ENCODE measurements at places on chromosomes 3 and 15.

- DNase-seq: no peak
Measured at GRCh38 chr3:7254251-7254650, 393.3 kb downstream of the GRM7 start.

GRCh38 chr3:70276901-70277300, 35.5 kb downstream of the MDFIC2 start:
- DNase-seq: no peak

- no peak for DNase-seq
Measured at GRCh38 chr3:105821433-105821832, 47.4 kb downstream of the CBLB start.

GRCh38 chr3:56154297-56154696, 314.0 kb downstream of the ERC2 start:
- DNase-seq: no peak

DNA sequence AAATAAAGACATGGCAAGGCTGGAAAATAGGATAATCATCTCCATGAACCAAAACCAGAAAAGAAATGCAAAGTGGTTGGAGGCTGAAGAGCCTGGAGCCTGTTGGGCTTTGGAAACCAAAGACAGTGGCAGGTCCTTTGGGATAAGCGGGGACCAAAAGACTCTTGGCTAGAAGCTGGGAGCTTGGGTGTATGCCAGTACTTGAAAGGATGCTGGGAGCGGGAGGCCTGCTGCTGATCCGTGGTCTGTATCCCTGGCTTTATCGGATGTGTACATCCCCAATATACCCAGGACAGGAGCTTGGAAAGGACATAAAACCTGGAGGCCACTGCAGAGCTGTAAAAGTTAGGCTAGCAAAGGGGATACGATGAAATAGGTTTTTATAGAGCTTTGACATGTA, 1.3 kb upstream of the CHRNB4 start:
- DNase-seq: no peak

GRCh38 chr3:101518421-101518871, 5.4 kb upstream of the SENP7 start:
- DNase-seq: peak; percentile 71

DNA sequence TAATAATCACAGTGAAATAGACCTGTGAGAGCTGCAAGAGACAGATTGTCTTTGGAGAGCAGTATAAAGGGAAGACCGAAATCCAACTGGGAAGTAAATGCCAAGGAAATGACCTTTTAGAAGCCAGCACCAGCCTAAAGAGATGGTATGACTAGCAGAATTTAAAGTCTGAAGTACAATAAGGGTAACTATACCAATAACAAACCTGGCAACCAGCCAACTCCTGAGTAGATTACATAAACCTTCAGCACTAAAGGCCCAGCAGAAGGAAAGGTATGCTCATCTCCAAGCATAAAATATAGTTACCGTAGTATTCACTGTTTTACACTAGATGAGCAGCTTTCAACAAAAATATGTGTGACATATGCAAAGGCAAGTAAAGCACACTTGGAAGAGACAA, 155.1 kb upstream of the SATB1 start:
- DNase-seq: no peak

DNA sequence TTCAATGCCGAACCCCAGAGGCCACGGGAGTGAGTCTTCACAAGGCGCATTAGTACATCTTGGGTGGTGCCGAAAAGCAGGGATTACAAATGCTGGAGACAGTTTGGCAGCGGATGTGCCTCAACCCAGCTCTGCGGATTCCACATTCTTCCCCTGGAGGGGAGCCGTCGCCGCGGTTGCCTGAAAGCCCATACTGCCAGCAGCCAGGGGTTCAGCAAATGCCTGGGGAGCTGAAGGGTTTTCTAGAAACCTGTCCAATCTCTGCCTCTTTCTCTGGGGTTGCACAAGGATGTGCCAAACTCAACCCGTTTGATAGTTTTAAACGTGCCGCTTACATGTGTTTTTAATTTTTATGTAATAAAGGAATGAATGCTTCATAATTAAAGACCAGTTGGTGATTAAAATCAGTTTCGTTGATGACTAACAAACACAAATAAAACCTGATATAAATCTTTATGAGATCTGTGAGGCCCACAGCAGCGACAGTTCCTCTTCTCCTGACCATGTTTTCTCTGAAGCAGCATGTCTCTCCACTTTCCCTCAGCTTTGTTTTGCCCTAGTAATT, 74.6 kb upstream of the LEKR1 start:
- no peak for DNase-seq

DNA sequence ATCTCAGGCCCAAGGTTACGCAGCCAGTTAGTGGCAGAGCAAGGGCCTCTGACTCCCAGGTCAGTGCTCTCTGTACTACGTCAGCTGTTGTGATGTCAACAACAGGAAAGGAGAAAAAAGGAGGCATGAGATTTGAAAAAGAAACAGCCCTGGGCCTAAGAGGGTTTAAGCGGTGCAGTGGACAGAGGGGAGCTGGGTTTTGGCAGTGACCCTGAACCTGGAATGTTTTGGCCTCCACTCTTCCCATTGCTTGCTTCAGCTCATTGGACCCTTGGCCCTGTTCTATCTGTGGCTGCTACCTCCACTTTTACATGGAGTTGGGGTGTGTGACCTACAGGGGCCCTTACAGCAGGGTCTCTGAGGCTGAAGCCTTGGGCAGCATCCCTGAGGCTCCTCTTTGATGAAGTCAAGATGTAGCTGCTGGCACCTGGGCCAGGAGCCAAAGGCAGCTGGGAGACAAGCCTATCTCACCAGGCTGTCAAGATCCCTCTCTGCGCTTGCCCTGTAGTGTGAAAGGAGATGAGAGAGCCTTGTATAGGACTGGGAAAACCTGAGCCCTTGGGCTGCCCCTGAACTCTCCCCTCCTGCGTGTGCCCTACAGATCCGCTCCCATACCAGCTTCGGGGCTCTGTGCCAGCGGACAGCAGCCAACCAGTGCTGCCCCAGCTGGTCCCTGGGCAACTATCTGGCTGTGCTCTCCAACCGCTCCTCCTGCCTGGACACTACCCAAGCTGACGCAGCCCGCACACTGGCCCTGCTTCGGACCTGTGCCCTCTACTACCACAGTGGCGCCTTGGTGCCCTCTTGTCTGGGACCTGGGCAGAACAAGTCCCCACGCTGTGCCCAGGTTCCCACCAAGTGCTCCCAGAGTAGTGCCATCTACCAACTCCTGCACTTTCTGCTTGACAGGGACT, 8.7 kb downstream of the DISP2 start:
- DNase-seq: no peak

GRCh38 chr3:119329551-119329950, 35.4 kb downstream of the ARHGAP31 start:
- no peak for DNase-seq

- DNase-seq: no peak
Measured at GRCh38 chr15:91306144-91306543, 206.1 kb downstream of the SV2B start.

DNA sequence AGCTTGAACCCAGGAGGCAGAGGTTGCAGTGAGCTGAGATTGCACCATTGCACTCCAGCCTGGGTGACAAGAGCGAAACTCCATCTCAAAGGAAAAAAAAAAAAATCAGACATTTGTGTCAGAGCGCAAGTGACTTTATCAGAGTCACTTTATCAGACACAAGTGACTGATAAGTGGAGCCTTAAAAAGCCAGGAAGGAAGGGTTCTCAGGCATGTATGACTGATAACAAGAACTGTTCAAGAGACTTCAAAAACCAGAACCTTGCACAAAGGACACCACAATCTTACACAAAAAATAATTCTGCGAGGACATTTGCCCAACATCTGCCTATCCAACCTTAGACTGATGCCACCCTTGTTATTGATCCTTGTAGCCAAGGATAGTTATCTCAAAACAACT, 13.3 kb upstream of the CFAP44 start:
- no peak for DNase-seq

DNA sequence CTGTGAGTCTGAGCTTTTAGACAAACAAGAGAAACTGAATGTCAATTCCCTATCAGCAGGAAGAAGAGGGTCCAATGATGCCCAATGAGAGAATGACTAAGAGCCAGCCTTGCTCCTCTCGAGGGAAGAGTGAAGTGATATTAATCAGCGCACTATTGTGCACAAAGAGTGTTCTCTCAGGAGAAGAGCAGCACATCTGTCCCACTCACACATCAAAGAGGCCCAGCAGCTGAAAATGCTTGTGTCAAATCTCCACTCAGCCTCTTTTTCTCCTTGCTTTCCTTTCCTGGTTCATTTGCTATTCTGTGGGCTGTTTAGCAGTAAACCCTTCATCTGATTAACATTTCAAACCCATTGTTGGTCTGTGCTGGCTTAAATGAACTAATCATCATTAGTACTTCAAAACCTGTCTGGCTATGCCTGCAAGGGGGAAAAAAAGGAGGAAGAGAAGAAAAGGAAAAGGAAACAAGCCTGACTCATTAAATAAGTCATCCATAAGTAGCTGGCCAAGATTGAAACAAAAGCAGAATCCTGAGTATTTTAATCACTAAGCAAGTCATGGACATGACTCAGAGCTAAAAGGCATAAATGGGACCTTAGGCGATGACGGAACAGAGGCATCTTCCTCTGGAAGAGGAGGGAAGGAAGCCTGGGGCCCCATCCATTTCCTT, 912.7 kb downstream of the TUSC7 start:
- DNase-seq: no peak

GRCh38 chr3:53282581-53282980, 26.8 kb upstream of the TKT start:
- no peak for DNase-seq

- DNase-seq: no peak
Measured at GRCh38 chr15:91522605-91523332, 330.7 kb upstream of the SLCO3A1 start.

DNA sequence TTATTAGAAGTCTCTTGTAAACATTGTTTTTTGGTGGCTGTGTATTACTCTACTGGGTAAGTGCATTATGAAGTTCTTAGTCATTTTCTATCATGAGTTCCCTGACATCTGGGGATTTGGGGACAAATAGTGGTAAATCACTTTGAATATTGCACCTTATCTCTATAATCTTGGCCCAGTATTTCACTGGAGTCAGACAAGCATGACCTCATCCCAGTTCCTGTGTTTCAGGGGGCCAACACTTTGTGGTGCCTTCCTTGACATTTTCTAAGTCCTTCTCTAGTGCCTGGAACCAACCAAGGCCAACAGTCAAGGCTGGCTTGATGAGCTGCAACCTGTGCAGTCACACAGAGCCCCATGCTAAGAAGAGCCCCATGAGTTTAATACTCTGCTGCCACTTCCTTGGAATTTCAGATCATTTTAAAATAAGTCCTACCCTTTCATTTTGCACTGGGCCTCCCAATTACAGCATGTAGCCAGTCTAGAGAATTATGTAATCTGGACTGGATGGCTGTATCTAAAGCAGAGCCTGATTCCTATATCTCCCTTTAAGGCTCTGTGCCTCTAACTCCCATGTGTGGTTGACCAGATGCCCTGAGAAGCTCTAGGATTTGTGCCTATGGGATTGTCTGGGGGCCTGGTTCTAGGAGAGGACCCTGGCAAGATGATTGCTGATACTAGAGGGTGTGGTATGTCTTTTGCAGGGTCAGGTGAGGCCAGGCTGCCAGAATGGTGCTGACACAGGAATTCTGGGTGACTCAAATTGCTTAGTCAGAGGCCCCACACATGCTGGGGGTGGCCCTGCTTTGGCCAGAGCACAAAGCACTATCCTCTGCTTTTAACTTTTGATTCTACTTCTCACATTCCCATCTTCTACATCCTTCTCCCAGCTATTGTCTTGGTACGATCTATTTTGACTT, 319.6 kb upstream of the TBC1D5 start:
- DNase-seq: no peak

DNA sequence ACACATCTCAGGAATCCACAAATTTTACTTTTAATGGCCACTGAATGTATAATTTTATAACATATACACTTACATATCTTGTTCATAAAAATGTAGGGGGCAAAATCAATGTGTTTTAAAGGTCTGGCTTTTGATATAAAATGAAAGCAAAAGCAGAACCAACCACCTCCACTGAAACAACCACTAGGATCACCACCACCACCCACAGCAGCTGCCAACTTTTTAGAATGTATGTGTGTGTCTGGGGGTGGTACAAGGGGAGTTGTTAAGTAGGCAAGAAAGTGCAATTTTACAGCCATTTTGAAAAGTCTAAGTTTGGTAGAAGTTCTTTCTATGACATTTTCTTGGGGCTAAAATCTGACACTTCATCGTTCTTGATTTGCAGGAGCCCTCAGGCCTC, 44.0 kb downstream of the OTOL1 start:
- DNase-seq: no peak

- no peak for DNase-seq
Measured at GRCh38 chr3:18092726-18093125, 332.4 kb downstream of the SATB1 start.

DNA sequence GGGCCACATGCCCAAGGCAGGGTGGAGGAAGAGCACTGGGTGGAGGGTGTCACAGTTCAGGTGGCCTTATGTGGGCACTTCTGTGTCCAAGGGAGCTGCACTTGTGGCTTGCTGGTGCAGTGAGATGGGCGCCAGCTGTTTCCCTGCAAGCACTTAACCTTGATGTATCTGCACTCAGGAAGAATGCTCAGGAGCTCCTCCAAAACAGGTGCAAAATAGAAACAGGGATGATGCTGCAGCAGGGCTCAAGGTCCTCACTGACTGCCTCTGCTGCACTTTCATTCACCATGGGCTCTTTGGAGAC, 151.3 kb downstream of the CADPS start:
- no peak for DNase-seq

DNA sequence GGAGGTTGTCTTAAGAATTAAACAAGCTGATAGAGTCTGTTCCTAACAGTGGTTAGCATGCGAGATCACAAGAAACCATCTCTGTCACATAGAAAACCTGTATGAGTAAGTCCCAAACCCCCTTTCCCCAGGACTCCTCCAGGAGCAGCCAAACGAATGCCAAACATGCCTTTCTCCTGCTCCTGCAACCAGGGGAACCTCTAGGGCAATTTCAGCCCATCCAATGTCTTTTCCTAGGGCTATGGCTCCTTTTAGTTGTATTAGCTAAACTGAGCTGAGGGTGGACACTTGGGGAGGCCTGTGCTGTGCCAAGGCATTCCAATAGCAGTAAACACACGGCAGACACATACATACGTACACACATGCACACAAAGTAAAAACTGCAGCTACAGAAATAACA, 36.5 kb upstream of the TIMP4 start:
- DNase-seq: no peak

DNA sequence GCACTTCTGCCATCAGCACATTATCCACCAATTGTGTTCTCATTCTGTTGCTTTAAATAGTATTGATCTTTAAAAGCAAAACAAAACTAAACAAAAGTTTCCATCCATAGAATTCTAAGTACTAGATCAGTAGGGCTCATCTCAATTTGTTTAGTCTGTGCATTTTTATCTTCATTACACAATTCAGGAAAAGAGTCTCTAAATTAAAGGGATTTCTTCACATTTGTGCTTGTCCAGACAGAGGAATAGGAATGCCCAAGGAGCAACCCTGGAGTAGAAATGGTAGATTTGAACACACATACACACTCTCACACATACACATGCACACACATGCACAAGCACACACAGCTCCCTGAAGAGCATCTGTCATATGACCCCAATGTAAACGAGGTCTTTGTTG, 21.4 kb downstream of the LMCD1 start:
- no peak for DNase-seq
